Neural crest cell (in vitro differentiated cells): ENCODE measurements at places on chromosomes 12 and 14.

- no peak for DNase-seq
Observed at GRCh38 chr12:2324387-2324786, 271.6 kb downstream of the CACNA1C start.

DNA sequence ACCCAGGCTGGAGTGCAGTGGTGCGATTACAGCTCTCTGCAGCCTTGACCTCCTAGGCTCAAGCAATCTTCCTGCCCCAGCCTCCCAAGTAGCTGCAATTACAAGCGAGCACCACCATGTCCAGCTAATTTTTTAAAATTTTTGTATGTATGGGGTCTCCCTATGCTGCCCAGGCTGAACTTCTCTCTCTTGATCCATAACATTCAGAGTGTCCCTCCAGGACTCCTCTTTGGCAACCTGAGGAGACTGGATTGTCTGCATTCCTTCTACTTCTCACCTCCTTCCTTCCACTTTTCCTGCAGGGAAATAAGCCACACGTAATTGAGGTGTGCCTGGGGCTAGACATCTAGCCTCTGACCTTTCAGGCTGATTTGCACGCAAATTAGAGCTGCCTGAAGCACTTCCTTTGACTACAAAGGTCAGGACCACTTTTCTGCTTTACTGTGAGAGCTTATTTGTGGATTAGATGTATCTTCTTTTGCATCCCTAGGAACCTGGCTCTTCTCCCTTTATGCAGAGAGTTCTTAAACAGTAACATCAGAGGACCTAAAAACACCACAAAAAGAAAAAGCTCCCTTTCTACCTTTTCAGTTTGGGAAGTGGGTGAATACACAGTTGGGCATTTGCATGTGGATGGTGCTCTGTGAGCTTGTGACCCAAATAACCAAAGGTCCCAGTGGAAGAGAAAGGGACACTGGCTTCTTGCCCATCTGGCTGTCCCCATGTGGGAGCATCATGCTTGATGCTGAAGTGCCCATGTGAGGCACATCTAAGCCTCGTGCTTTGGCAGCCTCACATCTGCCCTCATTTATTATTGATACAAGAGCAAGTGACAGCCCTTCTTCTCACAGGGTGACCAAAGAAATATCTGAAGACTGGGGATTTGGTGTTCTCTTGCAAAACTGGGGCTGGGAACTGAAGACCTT is 33.5 kb downstream of the PYGL start:
- no peak for DNase-seq

DNA sequence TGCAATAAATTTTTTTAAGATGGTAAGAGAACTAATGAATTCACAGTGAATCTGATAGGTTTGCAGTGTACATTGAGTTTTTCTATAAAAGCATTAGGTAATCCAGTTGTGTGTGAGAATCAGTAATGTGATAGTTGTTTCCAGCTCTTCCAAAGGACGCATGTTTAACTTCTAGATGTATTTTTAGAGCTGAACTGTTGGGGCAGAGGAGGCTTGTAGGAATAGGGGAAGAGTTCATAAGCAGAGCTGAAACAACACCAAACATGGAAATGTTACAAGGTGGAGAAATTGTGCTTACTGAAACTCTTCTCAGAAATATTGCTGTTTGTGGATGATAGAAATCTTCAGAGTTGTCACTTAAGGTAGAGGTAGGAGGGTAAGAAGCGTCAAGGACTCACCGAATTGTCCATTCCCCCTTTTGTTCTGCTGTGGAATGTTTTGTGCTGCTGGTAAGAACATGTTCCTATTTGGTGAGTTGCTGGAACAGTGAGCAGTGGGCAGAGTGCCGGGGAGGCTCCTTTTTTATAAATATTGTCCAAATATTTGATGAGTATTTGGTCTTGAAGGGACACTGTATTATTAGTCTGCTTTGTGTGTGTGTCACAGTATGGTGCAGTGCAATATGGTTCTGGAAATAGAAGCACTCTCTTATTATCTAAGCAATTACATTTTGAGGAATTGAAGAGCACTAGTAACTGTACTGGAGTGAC is 76.7 kb downstream of the ANO6 start:
- DNase-seq: no peak

- DNase-seq: no peak
Observed at GRCh38 chr12:91178139-91178561, 4.5 kb downstream of the DCN start.

DNA sequence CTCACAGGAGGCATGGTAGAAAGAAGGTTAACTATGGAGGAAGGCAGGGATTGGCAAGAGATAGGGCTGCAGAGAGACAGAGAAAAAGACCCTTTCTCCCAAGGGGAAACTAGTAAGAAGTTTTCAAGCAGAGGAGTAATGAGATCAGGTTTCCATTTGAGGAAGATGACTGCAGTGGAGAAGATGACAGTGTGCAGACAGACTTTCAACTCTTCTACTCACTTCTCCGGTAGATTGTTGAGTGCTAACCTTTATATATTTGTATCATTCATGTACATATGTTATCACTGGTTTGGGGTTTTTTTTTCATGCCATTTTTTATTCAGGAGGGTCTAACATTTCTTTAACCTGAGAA is 5.9 kb upstream of the B3GNT4 start:
- no peak for DNase-seq

DNA sequence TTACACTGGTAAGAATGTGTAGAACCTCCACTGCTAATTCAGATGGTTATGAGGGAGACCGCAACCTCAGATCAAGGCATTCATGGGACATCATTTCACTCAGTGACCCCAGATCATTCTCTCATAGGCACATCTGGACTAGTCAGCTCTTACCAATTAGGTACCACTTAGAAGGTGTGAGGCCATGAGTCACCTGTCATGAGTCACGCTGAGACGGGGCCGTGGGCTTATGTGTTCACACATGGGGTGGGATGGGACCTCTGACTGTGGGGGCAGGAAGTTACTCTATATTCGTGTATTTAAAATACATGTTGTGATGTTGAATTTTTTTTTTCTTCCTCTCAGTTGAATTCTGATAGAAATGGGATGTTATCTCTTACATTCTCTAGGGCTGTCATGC is 55.9 kb downstream of the CCDC92 start:
- DNase-seq: no peak

GRCh38 chr12:114026805-114027204 is 60.7 kb upstream of the RBM19 start:
- no peak for DNase-seq

GRCh38 chr12:24172031-24172772 is 222.7 kb upstream of the SOX5 start:
- no peak for DNase-seq

DNA sequence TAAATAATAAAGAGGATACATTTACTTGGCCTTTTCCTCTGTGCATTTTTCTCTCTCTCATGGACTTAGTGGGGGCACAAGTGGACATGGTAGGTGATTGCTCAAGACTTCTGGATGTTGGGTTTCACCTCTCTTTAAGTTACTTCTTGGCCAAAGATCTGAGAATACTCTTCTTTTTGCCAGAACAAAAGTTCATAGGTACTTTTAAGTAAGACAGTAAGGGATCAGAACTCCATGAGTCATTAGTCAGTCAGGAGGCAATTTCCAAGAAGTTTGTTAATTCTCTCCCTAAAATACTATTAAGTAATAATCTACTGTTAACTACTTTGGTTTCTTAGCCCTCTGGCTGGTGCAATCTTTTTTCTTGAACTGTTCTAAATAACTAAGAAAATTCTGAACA is 84.2 kb downstream of the GRIP1 start:
- no peak for DNase-seq

DNA sequence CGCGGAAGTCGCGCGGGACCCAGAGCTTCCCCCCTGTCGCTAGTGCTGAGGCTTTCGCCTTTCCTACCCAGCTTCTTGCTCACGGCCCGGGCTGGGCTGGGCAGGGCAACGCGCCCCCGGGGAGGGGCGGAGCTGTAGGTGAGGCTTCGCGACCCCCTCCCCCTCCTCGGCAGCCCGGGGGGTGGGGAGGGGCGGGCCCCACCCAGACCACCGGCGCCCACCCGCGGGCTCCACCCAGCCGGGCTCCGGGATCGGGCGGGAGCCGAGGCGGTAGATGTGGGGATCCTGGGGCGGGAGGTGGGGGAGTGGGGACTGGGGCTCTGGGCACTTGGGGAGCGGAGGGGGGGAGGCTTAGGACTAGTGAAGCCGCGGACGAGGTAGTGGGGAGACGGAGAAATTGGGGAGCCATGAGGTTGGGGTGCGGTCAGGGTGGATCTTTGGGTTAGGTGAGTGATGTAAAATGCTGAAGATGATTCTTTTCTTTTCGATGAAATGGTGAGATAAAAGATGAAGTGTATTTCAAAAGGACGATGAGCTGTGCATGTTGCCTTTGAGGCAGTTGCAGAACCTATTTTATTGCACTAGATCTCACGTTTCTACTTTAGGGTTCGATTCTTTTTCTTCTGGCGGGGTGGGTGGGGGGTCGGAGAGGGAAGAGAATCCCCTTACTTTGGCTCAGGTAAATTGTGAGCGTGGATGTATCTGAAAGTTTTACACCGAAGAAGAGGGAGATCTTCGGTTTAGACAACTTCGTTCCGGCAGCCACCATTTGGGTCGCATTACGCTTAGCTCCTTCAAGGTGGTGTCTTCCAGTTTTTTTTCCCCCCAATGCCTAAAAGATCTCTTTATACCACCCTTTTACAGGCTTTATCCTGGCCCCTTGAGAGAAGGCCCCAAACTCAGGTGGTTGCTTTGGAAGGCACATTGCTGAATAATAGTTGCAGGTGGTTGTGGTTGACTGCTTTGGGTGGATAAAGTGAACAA is 619 bp downstream of the ERC1 start:
- DNase-seq: no peak

DNA sequence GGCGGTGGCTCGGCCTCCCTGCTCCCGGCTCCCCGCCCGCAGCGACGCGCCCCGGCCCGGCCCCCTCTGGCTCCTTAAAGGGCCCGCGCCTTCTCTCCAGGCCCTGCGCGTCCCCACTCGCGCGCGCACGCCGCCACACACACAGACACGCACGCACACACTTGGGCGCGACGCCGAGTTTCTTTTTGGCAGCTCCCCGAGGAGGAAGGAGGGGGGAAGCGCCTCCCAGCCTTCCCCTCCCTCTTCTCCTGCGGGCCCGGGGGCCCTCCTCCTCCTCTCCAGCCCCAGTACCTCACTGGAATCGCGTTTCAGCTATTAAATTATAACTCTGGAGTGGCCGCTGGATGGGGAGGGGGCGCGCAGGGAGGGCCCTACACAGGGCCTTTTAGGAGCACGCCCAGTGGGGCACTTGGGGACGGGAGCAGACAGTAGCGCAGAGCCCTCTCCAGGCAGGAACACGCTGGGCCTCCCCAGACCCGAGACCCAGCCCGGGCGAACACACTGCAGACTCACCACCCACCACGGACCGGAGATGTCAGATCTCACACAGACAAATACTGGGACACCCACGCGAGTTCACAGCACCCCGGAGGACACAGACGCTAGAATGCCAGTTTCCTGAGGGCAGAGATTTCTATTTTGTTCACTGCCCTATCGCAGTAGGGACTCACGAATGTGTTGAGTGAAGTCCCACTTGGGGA is 411 bp upstream of the NCOR2 start:
- DNase-seq: peak; percentile 60

DNA sequence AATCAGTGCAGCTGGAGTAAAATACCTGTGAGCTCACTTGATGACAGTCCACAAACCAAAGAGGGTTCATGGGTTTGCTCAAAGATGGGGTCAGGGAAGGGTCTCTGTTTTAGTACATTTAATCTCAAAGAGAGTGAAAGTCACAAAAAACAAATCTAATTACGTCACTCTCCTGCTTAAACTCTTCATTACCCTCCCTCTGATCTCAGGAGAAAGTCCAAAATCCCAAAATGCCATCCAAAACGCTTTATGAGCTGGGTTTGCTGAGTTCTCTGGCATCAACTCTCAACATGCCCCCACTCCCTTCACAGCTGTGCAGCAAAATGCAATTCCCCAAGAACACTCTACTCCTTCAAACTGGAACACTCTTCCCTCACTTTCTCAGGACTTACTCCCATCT is 40.4 kb upstream of the LGR5 start:
- DNase-seq: no peak

DNA sequence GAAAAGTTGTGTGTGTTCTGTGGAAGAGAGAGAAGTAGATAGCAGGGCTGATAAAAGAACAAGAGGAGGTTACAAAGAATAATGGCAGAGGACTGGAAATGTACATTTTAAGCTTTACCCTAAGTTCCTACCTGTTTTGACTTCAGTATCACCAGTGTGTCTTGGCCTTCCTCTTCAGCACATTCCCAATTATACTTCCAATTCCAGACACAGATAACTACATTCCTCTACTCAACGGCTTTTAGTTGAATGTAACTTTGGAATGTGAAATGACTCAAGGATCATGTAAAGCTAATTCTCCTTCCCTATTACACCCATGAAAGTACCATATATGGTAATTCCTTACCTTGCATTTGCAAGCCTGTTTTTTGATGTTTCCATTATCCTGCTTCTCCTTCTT is 5.0 kb downstream of the MGST1 start:
- DNase-seq: no peak

DNA sequence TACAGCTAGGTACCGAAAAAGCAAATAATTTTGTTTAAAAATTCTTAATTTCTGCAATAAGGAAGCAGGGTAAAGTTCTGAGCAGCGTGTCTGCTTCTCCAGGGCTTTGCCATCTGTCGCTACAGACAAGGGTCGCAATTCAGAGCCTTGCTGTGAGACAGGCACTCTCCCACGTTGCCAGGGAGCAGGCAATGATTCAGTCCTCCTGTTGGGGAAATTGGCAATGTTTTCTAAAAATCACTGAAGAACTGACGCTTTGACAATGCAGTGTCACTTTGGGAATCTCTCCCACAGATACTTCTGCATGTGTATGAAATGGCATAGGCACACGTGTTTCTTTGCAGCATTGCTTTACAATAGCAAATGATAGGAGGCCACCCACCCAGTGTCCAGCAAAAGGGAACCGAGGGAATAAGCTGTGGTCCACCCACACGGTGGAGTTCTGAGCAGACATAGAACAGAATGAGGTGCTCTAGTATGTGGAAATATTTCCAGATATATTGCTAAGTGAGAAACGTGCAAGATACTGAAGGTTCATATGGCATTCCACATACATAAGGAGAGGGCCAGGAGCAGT is 16.0 kb upstream of the HIP1R start:
- DNase-seq: no peak

GRCh38 chr12:125873016-125873415 is 807.8 kb downstream of the AACS start:
- no peak for DNase-seq

DNA sequence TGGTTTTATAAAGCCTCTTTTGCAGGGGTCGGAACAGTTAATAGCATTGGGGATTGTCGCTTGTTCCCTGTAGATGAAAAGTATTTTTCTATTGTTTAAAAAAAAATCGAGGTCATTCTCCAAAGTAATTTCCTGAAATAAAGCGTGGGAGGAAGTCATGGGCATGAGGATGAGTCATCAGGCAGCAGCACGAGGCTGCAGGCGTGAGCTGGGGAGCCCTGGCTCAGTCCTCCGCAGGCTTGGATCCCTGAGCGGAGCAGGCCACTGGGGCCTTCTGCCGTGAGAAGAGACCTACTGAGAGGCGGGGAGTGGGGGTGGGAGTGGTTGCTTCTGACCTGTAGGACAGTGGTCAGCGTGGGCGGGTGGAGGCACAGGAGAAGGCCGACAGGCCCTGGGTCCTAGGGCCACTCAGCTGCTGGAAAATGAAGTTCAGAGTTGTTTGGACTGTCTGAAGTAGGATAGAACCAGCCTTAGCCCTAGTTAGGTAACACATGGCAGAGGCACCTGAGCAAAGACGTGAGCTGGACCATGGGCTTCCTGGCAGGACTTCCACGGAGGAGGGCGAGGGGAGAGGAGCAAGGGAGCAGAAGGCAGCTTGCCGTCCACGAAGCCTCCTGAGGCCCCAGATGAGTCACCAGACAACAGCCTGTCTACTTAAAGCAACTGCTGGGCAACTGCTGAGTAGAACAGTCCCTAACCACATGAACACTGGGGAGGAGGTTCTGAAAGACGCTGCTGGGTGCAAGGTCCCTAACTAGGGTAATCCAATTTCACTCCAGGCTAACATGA is 21.1 kb upstream of the LGALS3 start:
- DNase-seq: no peak
